Activated naive CD4-positive, alpha-beta T cell treated with anti-CD3 and anti-CD28 coated beads for 36 hours (primary cell): ENCODE measurements at places on chromosomes 6 and 20. TPM values are rescaled to one million over a fixed set of nuclear protein-coding genes. Genes with fewer than 3 reads are reported as not detected.

CRIP3 gene
- 2.9 TPM for total RNA-seq

GNRH2 gene
- not detected for total RNA-seq

SLC2A10 gene
- not detected for total RNA-seq

ZFAND3 gene
- 33.6 TPM for total RNA-seq

GINS1 gene
- total RNA-seq: 25.5 TPM

AKAP12 gene
- total RNA-seq: 0.62 TPM

HTR1B gene
- not detected for total RNA-seq

GJA10 gene
- total RNA-seq: not detected

ADGRB3 gene
- not detected for total RNA-seq

THBS2 gene
- not detected for total RNA-seq

ZMYND8 gene
- total RNA-seq: 30.3 TPM

DACT2 gene
- total RNA-seq: not detected

CRYBG1 gene
- 12.9 TPM for total RNA-seq

GPLD1 gene
- total RNA-seq: 0.74 TPM

LHFPL5 gene
- total RNA-seq: not detected

ZNF311 gene
- total RNA-seq: 0.69 TPM

POPDC3 gene
- total RNA-seq: not detected

KHDC1L gene
- not detected for total RNA-seq

RRBP1 gene
- 19.6 TPM for total RNA-seq

TREM1 gene
- 4.5 TPM for total RNA-seq

FLRT3 gene
- not detected for total RNA-seq

CRISP3 gene
- not detected for total RNA-seq

GTF3C6 gene
- 81.6 TPM for total RNA-seq

LRRC73 gene
- 0.10 TPM for total RNA-seq

NHLRC1 gene
- total RNA-seq: 0.25 TPM

LINC00237 gene
- total RNA-seq: not detected

ZNF451 gene
- 46.2 TPM for total RNA-seq

C20orf204 gene
- total RNA-seq: 1.7 TPM

RAB44 gene
- 0.05 TPM for total RNA-seq

HLA-DPA1 gene
- 15.3 TPM for total RNA-seq

GSTA2 gene
- total RNA-seq: not detected

NCOA6 gene
- 14.1 TPM for total RNA-seq

ADGRG6 gene
- total RNA-seq: 0.69 TPM
